CD4-positive, CD25-positive, alpha-beta regulatory T cell (primary cell): ENCODE measurements at places on chromosomes 7 and 10.

DNA sequence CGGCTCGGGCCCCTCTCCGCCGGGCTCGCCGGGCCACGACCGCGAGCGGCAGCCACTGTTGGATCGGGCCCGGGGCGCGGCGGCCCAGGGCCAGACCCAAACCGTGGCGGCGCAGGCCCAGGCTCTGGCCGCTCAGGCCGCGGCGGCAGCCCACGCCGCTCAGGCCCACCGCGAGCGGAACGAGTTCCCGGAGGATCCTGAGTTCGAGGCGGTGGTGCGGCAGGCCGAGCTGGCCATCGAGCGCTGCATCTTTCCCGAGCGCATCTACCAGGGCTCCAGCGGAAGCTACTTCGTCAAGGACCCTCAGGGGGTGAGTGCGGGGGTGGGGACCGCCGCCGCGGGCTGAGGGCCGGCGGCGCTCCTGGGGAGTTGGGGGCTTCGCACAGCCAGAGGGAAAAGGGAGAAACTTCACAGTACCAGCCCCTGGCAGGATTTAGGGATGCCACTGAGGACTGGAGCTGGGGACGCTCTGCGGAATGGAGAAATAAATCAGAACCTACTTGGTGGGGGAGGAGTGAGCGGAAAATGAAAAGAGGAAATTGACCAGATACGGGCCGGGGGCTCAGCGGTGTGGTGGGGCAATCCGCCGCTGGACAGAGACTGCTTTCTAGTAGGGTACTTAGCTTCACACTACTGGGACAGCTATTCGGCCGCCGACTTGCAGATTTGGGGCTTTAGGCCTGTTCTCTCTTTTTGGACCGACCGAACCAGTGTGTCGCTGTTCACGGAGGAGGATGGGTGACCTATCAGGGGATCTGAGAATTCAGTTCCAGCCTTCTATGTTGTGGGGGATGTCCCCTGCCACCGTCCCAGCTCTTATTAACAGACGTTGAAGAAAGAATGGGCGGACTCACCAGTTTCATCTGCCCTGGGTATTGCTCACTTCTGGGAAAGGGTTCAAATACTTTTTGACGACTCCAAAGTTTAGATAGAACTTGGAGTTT is 669 bp downstream of the PI4K2A start:
- peak; percentile 45 for DNase-seq

DNA sequence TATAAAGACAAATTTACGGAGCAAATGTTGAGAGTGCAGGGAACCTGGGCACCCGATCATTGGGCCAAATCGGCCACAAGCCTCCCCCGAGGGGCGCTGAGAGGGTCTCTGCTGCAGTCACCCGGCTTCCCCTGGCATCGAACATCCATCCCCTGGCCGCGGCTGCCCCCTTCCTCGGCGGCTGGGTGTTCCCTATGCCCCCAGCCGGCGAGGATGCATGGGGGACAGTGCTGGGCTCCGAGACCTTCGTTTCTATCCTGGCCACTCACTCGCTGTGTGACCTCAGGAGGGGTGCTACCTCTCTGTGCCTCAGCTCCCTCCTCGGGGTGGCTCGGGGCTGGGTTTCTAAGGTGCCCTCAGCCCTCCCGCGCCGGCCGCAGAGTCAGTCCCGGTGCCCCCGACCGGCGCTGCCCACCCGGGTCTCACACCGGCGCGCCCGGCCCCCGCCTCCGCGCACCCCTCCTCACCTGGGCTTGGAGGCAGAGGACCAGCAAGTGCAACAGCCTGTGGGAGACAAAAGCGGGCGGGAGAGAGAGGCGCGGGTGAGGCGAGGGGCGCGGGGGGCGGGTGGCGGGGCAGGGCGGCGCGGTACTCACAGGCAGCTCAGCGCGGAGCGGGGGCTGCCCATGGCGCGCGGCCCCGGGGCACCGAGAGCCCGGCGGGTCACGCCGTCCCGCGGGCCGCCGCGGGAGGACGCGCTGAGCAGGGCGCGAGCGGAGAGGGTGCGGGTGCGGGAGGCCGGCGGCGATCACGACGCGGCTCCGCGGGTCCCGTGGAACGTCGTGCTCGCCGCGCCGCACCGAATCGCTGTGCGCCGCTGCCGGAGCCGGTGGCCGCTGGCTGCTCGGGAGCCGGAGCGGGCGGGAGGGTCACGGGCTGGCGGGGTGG is at the start of gene FGF8:
TSS of gene FGF8 (minus strand) at position 842 of the 888 bp plus-strand sequence. CDS start at position 628, 214 bp downstream.
- no peak for DNase-seq

GRCh38 chr7:33946094-33946699 is 40.9 kb downstream of the BMPER start:
- no peak for DNase-seq

GRCh38 chr10:12639996-12640944 is 290.9 kb downstream of the CAMK1D start:
- DNase-seq, result no peak

DNA sequence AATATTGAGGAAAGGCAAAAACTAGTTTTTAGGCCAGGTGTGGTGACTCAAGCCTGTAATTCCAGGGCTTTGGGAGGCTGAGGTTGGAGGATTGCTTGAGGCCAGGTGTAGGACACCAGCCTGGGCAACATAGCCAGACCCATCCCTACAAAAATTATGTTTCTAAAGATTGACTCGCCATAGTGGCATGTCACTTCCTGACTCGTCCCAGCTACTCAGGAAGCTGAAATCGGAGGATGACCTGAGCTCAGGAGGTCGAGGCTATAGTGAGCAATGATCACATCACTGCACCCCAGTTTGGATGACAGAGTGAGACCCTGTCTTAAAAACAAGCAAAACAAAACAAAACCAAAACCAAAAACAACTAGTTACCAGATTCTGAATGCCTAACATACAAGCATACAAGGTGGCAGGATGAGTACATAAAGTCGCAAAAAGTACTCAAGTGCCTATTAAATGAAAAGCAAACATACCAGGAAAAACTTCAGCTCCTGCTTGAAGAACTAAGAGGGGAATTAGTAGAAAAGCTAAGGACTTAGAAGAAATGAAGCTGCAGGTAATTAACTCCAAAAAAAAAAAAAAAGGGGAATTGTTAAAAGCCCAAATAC is 14.1 kb downstream of the ZNF398 start:
- no peak for DNase-seq

DNA sequence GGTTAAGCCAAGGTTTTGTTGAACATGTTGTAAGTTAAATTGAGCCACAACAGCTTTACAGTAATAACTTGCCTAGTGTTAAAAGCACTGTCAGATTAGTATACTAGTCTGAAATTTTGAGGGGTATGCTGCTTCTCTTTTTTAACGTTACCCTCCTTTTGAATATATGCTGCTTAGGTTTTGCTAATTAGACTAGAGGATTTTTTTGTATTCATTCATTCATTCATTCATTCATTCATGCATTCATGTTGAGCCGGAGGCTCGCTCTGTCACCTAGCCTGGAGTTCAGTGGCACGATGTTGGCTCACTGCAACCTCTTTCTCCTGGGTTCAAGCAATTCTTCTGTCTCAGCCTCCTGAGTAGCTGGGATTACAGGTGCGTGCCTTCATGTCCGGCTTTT is 24.7 kb downstream of the DNAJB6 start:
- DNase-seq, result no peak

- no peak for DNase-seq
Observed at GRCh38 chr10:58985216-58985615, 191.2 kb upstream of the PHYHIPL start.

- peak; percentile 79 for DNase-seq
Observed at GRCh38 chr10:5775685-5776084, 37.5 kb downstream of the GDI2 start.

- no peak for DNase-seq
Observed at GRCh38 chr10:126491476-126491875, 103.2 kb upstream of the ADAM12 start.

DNA sequence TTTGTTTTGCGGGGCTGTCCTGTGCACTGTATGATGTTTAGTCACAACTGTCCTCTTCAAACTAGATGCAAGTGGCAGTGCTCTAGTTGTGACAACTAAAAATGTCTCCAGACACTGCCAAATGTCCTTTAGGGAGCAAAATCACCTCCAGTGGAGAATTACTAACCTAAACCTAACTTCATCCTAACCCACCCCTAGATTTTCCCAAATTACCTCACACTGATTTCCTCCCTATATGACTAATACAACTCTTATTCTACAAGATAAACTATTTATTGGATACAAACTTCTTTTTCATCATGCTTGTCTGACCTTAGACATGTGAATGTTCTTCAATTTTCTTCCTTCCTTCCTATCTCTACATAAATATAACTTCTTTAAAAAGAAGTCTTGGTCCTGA is 26.4 kb downstream of the PNPLA8 start:
- DNase-seq, result no peak

GRCh38 chr10:114754445-114755320 is 66.9 kb upstream of the FHIP2A start:
- no peak for DNase-seq

- DNase-seq, result no peak
Observed at GRCh38 chr10:130638991-130639390, 502.8 kb downstream of the GLRX3 start.

GRCh38 chr10:8225187-8225586 is 170.7 kb downstream of the GATA3 start:
- no peak for DNase-seq

- no peak for DNase-seq
Observed at GRCh38 chr10:2650328-2650727, 417.0 kb upstream of the PFKP start.

DNA sequence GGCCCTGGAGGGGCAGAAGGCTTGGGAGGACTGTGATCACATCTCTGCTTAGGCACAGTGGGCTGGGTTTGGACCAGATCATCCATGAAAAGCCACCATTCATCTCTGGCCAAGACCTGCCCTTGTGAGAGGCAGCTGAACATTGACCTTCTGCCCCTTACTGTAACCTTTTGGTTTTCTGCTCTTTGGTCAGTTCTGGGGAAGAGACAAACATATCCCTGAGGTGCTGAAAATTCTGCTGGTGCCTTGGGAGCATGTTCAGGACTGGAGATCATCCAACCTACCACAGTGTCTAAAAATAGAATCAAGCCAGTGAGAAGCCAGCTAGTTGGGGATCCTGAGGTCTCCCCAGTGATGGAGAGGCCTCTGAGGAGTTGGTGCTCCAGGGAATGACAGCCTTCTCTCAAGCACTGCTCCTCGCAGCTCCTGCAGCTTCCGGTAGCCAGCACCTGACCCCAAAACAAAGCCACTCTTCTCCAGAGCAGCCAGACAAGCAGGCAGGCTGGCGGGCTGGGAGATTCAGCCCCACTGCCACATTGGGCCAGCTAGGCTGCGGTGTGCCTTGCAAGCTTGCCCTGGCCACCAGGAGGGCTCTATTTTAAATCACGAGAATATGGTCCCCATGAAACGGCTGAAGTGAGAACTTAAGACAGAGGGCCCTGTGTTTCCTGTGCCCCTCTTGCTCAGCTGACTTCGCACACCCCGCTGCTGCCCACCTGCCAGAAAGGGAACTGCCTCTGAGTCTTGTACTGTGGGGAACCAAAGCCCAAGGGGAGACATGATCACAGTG is 37.8 kb upstream of the UBE2H start:
- DNase-seq, result no peak

DNA sequence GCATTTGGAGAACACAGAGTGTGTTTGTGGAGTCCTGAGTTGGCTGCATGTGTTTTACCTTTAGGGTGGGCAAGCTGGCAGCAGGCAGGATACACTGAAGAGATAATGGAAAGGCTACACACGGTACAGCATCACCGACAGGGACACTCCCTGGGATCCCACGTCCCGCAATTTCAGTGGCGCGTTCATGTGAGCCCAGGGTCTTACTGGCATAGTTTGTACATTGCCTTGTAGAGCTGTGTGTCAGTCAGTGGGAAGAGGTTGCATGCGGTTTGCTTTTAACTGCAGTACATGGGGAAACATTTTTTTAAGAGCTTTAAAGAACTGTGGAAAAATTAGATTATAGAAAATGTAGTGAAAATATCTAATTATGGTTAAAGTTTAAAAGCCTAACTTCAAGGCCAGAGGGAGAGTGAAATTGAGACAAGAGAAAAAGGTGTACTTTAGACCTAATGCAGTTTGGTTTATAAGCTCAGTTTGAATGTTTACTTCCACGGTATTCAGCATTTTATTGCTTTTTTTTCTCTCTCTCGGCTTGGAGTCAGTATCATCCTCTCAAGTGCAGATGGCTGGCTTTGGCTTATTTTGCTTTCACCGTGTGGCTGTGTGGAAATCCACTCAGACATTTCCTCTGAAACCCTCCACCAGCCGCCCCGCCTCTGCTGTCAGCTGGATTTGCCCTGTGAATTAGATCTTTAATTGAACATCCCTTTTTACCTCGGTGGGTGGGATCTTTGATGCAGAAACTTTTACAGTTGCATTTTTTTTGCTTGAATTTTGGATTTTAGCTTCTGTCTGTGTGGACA is 364.2 kb upstream of the COBL start:
- DNase-seq, result no peak

DNA sequence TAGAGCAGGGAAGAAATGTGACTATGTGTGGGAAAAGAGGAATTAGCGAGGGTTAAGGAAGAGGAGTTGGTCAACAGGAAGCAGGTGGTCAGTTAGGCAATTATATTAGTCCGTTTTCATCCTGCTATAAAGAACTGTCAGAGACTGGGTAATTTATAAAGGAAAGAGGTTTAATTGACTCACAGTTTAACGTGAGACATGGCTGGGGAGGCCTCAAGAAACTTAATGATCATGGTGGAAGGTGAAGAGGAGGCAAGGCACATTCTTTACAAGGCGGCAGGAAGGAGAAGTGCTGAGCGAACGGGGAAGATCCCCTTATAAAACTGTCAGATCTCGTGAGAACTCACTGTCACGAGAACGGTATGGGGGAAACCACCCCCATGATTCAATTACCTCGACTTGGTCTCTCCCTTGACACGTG is 35.0 kb downstream of the RAMP3 start:
- no peak for DNase-seq

- no peak for DNase-seq
Observed at GRCh38 chr7:117630501-117630900, 150.7 kb downstream of the CFTR start.

DNA sequence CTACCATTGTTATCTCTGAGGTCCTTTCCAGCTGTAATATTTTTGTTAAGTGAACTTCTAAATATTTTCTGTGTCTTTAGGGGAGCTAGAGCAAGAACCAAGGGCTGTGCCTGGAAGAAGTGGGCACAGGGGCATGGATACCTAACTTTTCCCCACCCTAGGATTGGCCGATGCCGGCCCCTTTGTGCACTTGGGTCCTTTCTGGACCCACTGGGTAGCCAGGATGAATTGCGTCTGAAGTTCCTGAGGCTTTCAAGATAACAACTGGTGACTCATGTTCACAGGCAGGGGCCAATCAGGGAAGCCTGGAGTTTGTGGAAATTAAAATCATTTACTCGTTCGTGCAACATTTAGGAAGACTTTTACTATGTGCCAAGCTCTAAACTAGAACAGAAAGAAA is 758 bp downstream of the DPCD start:
- no peak for DNase-seq

DNA sequence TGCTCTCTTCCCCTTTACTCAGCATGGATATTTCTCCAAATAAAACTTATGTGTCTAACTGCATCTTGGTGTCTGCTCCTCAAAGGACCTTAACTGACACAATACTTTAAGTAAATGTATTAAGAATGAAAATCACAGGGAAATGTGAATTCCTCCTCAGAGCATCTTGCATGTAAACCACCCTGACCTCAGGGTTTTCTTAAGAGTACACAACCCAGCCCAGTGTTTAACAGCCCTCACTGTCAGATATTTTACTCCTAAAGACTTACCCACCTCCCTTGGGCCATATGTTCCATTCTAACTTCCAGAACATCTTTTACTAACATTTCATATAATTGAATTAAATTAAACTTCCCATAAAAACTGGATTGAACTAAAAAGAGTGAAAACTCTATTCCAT is 315.3 kb downstream of the HPSE2 start:
- DNase-seq, result no peak

GRCh38 chr7:134702366-134703240 is 56.0 kb downstream of the BPGM start:
- no peak for DNase-seq
